ENCODE measurements at places on chromosomes 4 and X.

- DNase-seq, result no peak
Observed at GRCh38 chrX:67100031-67100884, 443.6 kb upstream of the AR start.

- no peak for DNase-seq
Observed at GRCh38 chr4:98720871-98721480, 62.6 kb upstream of the TSPAN5 start.

DNA sequence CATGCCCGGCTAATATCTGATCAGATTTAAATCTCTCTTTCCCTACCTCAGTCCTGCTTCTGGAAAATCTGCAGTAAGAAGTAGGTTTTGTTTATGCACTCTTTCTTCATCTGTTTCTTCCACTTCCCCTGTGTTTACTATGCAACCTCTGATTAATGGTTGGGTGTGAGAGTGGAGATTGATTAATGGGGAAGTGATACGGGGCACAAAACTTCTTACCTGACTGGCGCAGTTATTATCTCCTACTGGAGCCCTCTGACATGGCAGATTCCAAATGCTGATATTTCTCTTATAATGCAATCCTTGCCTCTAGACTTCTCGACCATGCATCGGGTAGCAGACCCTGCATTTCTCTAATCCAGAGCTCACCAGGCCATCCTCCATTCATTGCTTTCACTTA lies 60.2 kb upstream of the HPGD start:
- no peak for DNase-seq

- DNase-seq, result no peak
Observed at GRCh38 chrX:110401135-110401534, 42.5 kb downstream of the RTL9 start.

DNA sequence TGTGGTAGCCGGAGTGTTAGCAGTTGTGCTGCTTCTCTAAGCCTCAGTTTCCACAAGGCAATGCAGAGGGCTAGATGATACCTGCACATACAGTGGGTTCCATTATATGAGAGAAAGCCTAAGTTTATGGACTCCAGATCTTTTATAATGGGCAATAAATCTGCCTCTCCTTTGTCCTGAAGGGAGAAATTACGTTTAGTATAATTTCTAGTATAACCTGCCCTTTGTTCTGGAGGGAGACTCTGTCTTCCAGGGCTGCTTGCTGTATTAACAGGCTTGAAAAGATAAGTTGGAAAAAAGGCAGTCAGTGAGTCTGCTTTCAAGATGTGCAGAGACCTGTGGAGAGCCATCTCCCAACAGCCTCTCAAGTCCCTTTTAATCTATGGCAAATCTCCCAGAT lies 42.8 kb downstream of the ZNF81 start:
- no peak for DNase-seq

- no peak for DNase-seq
Observed at GRCh38 chr4:102061133-102061532, 270.6 kb downstream of the BANK1 start.
